ENCODE measurements at places on chromosomes 2 and 18.

DNA sequence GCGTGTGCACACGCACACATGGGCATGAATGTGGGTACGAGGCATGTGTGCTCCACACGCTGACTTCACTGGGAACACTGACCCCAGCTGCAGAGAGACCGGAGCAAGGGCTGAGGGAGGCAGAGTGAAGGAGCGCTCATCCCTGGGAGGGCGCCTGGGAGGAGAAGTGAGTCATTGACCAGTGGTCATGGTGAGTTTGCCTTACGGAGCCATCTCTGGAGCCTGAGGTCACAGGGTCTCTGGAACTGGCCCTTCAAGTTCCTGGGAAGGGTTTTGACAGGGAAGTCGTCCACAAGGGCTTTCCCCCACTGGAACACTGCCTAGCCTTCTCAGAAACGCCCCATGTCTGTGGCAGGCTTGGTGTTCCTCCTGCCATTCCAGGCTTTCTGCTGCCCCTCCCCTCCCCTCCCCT is 14.3 kb upstream of the TMEM185B start:
- DNase-seq: no peak

GRCh38 chr2:86251840-86252266 is 52.6 kb downstream of the MRPL35 start:
- no peak for DNase-seq

DNA sequence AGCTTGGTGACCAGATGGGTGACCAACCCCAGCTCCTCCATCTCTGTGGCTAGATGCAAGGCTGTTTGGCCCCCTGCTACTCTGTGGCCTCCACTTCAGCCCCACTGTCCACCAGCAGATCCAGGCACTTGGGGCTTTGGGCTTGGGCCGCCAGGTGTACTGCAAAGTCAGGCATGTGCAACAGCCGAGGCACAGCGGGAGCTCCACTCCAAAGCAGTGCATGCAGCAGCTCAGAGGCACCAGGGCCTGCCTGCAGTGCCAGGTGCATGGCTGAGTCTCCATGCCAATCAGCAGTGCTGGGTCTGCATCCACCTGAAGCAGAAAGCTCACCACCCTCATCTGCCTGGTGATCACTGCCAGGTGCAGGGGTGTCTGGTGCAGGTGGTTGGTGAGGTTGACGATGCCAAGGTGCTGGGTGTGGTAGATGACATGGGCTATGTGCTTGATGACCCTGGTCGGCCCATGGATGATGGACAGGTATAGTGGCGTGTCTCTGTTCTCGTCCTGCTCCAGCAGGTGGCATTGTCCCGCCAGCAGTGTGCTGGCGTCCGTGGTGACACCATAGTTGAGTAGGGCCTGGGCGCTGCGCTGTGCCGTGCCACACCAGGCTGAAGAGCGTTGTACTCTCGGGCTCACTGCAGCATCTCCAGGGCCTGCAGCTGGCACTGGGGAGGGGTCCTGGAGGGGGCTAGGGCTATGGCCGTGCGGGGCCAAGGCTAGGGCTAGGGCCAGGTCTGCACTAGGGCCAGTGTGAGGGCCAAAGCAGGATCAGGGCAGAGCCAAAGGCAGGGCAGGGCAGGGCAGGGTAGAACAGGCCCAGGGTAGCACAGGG is 1.0 kb upstream of the ANKRD62 start:
- DNase-seq: no peak

DNA sequence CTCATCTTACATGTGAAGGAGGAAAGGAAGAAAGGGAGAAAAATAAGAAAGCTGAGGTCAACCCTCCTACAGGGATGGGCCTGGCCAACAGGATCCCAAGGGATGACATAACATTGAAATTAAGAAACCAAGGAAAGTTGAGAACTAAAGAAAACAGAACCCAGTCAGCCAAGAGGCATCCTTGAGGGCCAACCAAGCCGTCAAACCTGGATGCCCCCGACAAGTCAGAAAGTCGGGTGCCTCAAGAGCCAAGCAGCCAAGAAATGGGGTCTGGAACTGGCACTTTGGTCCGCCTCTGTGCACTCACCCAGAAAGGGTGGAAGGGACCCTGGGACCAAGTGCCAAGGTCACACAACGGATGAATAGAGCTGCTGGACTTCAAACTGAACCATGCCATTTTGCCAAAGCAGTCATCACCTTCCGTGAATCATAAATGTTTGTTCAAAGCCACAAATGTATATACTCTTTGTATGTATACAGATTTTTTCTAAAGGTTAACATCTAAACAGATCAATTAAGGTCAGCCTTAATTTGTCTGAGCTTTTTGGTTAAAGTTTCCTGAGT is 27.0 kb upstream of the PTPN4 start:
- no peak for DNase-seq

- no peak for DNase-seq
Observed at GRCh38 chr18:56919190-56919589, 227.7 kb upstream of the BOD1L2 start.

GRCh38 chr18:57429167-57430078 is 5.8 kb upstream of the ONECUT2 start:
- no peak for DNase-seq

DNA sequence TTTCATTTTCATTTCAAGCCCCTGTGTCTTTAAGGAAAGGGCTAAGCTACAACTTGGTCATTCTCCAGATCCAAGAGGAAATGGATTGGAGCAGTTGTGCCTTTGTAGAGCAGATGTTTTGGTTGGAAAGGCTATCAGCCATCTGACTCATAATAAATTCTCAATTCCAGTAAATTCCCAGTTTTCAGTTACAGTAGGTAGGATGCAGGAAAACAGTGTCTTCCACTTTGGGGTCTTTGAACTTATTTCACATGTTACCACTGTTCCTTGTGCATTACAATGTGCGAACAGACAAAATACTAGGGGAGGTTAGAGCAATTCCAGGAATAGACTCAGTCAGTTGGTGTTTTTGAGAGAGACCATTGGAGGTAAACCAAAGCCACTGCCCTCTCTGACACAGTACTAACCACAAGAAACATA is 211.9 kb downstream of the BABAM2 start:
- DNase-seq: no peak
